ENCODE measurements at places on chromosomes 5 and 9.
A peak's percentile ranks its signal among the peaks of the same experiment; 100 is the strongest.

GRCh38 chr9:92882276-92882675 lies 4.4 kb upstream of the ZNF484 start:
- DNase-seq, result no peak

- no peak for DNase-seq
Measured at GRCh38 chr5:175692235-175692995, 34.5 kb downstream of the HRH2 start.

DNA sequence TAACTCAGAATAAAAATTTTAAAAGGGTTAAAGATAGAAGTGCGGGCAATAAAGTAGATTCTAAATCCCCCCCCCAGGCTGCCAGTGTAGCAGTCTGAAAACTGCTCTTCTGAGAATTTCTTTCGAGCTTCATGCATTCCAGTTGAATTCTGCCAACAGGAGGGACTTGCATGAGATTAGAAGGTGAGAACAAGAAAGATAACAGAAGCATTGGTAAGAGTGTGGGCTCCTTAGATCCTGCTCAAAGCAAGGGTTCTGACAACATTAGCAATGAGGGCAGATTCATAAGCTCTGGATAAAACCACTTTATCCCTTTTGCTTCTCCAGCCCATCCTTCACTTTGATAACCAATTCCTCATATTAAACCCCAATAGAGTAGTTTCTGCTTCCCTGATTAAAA lies 235.9 kb upstream of the CDH6 start:
- DNase-seq, result no peak

DNA sequence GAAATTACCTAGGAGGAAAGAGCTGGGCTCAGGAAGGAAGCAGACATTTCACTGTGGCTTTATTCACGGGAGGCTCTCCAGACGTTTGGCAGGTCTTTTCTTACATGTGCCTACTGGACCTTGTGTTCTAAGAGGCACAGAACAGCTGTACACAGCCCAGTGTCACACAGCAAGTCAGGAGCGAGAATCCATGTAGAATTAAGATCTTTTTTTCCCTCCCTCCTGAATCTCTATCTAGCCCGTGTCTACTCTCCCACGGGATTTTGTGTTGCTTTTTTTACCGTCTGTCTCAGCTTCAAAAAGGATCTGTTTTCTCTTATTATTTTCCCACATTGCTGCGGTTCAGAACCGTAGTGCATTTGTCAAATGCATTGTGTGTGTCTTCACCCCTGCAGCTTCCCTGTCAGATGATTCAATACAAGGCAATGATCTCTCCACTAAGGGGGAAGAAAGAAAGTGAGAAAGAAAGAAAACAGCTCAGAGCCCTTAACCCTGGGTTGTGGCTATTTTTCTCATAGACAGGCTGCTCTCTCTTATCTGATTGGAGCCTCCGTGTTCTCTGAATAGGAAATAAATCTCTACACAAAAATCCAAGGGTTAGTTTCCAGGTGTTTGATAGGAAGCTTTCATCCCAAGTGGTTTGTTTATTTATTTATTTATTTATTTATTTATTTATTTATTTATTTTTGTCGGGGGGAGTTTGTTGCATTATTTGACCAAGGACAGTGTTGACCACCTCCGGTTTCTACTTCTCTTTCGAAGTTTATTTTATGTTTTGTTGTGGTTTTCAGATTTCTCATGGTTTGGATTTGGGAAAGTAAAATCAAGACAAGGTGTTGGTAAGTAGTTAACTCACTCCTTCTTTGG lies 191.0 kb downstream of the NTRK2 start:
- no peak for DNase-seq

DNA sequence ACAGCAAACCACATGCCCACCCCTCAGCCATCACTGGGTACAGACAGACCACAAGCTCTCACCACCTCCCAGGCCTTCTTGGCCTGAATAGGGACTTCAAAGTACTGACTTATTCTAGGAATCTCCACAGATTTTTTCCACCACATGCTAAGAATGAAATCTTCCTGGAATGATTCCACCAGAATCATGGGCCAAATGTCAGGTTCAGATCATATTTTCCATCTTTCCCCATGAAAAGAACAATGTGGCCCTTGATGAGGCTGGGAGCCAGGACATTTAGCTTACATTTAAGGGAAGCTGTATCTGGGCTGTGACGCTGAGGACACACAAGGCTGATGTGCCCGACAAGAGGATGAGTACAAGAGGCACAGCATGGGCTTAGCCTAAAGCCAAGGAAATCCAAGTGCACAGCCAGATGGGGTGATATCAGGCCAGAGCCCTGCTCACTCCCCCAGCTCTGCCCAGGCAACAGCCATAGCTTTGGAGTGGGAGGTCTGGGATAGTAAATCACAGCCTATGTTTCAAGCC lies 28.1 kb downstream of the ACSL6 start:
- DNase-seq, result peak; percentile 86

All from WERI-Rb-1 (cell line).